ENCODE measurements at places on chromosomes 13 and 19.

DNA sequence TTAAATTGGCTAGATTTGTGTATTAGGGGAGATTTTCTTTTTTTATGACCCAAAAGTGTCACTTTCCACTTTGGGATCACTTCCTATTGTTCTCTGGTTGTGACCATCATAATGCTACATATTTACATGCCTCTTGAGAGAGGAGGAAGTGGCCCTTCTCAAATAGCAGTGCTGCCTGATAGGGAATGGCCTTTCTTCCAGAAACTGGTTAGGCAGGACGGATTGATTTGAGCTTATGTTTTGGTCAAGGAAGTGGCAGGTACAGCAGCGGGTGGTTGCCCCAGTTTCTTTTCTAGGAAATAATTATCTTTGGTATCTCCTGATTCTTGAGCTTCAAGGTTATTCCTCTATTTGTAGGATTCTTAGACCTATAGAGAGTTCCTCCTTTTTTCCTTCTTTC lies 21.9 kb upstream of the WTIP start:
- no peak for DNase-seq

DNA sequence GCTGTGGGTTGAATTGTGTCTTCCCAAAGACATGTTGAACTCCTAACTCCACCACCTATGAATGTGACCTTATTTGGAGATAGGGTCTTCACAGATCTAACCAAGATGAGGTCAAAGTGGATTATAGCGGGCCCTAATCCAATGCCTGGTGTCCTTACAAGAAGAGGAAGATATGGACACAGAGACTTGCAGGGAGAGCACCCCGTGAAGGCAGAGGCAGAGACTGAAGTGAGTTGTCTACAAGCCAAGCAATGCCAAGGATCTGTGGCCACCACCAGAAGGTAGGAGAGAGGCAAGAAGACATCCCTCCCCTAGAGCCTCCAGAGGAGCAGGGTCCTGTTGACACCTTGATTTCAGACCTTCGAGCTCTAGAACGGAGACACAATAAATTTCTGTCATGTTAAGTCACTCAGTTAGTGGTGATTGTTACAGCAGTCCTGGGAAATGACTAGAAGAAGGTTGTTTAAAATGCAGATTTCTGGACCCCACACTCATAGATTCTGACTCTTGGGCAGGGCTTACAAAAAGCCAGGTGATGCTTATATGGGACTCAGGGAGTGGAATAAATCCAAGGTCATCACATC lies 70.6 kb downstream of the FGF9 start:
- DNase-seq, result no peak

DNA sequence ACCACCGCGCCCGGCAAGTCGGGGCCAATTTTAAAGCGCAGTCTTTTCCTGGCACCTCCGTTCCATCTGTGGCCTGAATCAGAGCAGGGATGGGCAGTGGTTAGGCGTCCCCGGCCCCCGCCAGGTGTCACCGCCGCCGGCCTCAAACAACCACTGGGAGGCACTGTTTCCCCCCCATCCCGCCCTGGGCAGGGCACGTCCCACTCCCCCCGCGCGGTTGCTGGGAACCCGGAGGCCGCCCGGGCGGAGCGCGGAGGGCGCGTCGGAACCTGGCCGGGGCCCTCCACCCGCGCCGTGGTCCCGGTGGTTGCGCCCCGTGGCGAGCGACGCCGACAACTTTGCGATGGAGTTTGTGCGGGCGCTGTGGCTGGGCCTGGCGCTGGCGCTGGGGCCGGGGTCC lies at the start of gene GRIN3B:
Gene GRIN3B (plus strand): TSS at position 325 of the 400 bp plus-strand sequence. CDS start 19 bp downstream, at position 344.
- no peak for DNase-seq

DNA sequence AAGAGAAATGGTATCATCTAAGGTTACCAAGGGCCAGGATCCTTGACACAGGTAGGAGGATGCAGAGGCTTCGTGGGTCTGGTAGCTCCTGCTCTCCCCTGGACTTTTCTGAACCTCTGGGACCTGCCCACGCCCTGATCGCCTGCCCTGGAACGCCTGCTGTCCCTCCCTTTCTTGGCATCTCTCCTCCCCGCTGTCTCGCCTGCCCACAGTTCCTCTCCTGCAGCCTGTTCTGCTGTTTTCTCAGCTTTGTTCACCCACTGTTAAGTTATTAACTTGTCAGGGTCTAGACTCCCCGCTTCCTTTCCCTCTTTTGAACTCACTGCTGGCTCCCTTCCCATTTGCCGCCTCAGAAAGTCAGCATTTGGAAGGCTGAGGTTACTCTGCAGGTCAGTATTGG lies 19.8 kb downstream of the SERP2 start:
- DNase-seq, result no peak

DNA sequence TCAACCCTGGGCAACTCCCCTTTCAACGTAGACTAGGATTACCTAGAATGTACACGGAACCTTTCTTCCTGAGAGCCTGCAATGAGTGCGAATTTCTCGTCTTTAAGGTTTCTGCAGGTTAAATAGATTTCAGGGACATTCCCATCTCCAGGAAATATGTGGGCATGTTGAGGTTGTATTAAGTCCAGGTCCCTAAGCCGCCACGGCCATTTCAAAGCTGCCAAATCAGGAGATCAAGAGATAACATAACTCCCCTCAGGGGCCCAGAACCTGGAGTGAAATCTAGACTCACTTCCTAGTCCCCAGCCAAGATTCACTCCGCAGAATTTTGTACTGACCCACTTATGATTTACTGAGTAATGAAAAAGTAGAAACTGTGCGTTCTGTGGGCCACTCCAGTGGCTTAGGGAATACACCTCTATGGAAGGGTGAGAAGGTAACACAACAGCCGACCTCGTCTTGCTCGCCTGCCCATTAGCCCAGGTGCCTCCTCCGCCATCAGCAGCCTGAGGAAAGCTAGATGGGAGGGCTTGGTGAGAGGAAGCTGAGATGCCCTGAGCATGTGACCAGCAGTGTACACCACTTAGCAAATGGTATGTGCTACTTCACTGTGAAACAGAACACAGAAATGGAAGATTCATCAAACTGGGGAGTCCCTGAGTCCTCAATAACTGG lies 98.5 kb upstream of the SOX1 start:
- no peak for DNase-seq

DNA sequence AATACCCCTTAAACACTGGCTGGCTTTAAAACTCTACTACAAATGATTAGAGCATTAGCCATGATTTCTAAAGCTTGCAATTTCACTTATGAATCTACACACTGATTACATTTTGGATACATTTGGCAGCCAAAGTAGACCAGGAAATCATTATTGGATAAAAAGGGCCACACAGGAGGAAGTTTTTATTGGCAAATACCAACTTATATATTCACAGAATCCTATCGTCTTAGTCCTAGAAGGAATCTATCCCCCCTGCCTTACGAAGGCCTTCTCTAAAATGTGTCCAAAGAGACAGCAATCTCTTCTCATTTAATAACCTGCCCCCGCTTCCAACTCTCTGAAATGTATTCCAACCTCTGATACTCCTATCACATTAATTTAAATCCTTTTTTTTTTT lies 52.5 kb downstream of the KLF5 start:
- DNase-seq, result no peak

DNA sequence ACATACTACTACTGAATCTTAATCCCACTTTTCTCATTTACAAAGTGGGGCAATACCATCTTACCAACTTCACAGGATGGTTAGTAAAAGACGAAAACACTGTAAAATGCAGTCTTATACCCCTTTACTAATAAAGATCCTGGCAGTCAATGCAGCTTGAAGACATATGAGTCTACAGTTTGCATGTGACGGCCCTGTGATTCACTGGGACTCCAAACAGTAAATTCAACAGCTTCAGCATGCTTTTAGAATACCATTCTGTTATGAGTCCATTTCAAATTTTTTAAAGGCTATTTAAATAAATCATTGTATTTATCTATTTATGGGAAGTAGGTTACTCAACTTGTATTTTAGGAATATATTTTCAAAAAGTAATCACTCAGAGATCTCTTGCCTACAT lies 629.1 kb downstream of the LIG4 start:
- DNase-seq, result no peak

- no peak for DNase-seq
These were observed 1019.5 kb downstream of the PCDH9 start for GRCh38 chr13:66210677-66211076.

DNA sequence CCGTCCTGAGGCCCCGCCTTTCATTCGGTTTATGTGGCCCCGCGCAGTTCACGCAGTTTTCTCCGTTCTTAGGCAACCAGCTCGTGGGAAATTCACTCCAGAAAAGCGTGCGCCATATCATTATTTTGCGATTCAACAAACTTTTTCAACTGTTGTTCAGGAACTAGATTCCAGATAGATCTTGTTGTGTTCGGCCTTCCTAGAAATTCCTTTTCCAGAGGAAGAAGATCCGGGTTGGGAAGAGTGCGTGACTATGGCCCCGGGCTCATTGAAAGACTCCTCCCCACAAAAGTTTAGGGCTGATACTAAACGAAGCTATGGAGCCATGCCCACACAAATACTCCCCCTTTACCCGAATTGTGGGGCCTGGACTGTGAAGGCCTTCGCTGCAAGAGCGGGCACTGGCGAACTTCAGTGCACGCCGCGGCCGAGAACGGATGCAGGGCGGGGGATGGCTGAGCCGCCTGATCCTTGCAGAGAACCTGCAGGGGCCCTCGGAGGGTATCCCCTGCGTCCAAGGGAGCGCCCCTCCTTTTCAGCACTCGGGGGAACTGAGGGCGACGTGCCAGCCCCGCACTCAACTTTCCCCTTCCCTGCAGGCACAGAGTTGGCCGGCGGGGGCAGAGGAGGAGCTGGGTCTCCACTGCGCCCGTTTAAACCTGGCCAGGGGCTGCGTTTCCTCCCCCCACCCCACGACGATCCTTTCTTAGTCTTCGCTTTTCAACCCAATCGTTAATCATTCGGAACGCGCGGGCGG lies 904 bp upstream of the SOX1 start:
- DNase-seq, result no peak

GRCh38 chr19:32652894-32653598 lies 21.9 kb downstream of the ANKRD27 start:
- DNase-seq, result no peak

- no peak for DNase-seq
These were observed 11.3 kb downstream of the HNRNPM start for GRCh38 chr19:8456064-8456463.

GRCh38 chr13:95298971-95299621 lies 2.2 kb downstream of the ABCC4 start:
- DNase-seq, result no peak

GRCh38 chr19:55695511-55696290 lies 20.7 kb downstream of the EPN1 start:
- DNase-seq, result no peak

- no peak for DNase-seq
These were observed 5.7 kb upstream of the ATF5 start for GRCh38 chr19:49923055-49924003.

DNA sequence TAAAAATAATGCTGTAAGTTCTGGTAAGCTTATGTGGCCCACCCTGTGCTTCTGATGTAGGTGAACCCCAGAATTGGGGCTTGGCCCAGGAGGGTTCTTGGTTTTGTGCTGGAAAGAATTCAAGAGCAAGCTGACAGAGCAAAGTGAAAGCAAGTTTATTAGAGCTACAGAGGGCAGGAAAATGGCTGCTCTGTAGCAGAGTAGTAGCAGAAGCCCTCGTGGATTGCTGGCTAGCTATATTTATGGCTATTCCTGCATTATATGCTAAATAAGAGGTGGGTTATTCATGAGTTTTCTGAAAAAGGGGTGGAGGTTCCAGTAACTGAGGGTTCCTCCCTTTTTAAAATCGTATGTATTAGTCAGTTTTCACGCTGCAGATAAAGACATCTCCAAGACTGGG lies 20.6 kb upstream of the ZNF599 start:
- DNase-seq, result no peak

- no peak for DNase-seq
These were observed 1519.9 kb upstream of the MIR17HG start for GRCh38 chr13:89827552-89827951.

DNA sequence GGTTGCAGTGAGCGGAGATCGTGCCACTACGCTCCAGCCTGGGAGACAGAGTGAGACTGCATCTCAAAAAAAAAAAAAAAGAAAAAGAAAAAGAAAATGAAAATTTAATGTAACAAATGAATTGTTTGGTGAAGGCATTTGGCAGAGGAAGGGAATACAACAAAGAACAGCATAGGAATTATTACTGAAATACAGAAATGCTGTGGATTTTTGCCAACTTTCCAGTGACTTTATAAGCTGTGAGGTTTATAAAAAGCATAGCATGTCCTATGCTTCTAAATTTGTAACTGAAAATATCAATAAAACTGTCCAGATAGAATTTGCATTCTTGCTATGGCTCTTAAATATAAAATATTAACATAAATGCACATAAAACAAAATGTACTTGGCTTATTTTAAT lies 112.9 kb upstream of the IRS2 start:
- DNase-seq, result no peak

DNA sequence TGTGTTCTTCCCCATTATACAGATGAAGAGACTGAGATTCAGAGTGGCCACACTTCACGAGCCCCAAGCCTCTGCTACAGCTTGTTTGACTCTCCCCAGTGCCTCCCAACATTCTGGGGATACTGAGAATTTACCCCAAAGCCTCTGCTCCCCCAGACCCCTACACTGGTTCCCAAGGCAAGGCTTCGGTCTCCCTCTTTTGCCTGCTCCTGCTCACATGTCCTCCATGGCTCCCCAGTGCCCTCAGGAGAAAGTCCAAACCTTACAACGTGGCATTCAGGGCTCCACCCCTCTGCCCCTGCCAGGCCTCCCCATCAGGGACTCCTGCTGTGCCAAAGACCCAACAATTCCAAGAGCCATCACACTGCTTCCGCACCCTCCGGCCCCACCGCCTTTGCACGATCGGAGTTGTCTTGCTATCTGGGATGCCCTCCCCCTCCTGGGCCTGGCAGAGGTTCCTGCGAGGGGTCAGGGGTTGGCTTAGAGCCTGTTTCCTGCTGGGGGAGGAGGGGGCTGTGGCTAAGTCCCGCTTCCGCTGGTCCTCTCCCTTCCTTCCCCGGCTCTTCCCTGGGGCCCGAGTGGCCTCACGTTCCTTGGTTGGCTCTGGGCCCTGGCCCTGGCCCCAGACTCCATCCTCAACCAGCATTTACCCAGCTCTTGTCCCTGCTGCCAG lies 15.4 kb downstream of the GTPBP3 start:
- no peak for DNase-seq

DNA sequence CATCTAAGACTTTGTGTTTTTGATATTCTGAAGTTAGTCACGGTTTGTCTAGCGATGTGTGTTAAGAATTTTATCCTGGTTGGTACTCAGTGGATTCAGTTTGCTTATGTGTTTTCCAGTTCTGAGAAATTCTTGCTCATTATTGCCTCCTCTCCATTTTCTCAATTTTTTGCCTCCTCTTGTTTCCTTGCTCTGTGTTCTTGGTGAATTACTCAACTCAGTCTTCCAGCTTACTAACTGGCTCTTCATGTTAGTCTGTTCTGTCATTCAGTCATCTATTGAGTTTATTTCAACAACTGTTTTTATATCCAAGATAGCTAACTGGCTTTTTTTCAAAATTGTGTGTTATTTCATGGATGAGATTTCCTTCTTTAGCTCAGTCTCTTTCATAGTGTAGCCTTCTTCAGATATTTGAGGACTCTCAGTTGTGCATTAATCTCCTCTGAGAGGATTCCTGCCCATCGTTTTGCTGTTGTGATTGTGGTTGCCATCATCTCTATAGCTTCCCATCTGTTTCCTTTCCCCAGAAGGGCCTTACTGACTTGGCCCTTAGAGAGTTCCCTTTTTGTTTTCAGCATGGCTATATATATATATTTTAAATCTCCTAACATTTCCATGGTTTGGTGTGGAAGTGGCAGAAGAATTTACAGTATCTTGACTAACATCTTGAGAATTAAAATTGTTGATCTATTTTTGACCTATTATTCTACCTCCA lies 6.2 kb downstream of the SETDB2 start:
- no peak for DNase-seq
